ENCODE measurements at places on chromosomes 2 and 18. TPM values are rescaled to one million over a fixed set of nuclear protein-coding genes. Genes with fewer than 3 reads are reported as not detected.

Gene AFF3
- 4.1 TPM for total RNA-seq

DNA sequence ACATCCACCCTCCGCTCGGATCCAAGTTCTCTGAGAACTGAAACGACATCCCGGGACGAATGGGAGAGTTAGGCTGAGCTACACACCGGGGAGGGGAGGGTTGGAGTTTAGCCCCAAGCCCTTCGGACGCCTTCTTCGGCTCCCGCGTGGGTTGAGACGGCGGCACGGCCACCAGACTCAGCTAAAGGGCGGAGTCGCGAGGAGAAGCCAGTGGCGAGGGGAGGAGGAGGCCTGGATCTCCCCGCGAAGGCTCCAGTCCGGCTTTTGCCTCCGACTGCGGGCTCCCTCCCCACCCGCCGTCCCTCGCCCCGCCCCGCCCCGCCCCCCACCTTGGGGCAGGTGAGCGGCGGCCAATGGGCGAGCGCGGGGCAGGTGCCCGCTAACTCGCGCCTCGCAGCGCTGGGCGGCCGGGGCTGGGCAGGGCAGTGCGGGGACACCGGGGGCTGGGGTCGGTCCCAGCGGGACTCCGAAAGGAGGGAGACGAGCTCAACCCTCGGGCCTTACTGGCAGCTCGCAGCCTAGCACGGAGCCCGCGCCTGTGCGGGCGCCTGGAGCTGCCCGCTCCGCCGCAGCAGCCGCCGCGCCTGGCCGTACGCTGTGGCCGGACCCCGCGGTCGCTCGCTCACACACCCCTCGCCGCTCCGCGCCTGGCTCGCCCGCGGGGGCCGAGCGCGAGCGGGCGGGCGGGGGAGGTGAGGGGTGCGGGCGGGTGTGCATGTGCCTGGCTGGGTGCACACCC is at the start of gene EMX1:
Gene EMX1 (plus strand): TSS at position 382 of the 739 bp plus-strand sequence. CDS start 334 bp downstream, at position 716.
- H3K4me3 ChIP-seq, result peak within 1 kb of the TSS; percentile 75
- H3K27me3 ChIP-seq, result peaks cover 62% of the 10 kb centered on the region
- no peak for DNase-seq
- no peaks in the 10 kb centered on the region for H3K36me3 ChIP-seq

DNA sequence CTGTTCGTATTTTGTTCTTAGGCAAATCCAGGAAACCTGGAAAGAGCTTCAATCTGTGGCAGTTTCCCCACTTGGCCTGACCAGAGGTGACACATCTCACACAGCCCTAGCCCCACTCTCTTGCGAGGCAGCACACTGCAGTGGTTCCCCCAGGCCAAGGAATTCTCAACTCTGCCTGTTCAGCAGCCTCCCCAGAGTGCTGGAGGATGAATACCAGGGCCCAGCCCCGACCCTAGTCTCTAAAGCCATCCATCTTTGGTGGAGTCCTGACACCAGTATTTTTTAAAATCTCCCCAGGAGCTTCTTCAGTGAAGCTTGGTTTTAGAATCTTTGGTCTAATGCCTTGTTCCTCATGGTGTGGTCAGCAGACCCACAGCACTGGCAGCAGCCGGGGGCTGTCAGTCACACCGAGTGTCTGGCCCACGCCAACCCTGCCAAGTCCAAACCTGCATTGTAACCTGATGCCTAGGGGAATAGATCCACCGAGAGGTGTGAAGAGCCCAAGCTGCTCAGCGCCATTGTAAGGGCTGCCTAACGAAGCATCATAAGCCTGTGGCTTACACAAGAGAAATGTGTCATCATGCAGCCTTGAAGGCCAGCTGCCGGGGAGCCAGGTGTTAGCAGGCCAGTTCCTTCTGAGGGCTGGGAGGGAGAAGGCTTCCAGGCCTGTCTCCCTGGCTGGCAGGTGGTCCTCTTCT is 428.7 kb upstream of the ID2 start:
- no peaks in the 10 kb centered on the region for H3K27me3 ChIP-seq
- DNase-seq, result peak; percentile 48
- H3K4me3 ChIP-seq, result no peak overlapping the region

- H3K27ac ChIP-seq, result peak overlapping the region; percentile 86
- H3K4me3 ChIP-seq, result no peak overlapping the region
- H3K27me3 ChIP-seq, result no peaks in the 10 kb centered on the region
- H3K36me3 ChIP-seq, result no peaks in the 10 kb centered on the region
These were observed 18.6 kb upstream of the SKA1 start for GRCh38 chr18:50356036-50356945.

DNA sequence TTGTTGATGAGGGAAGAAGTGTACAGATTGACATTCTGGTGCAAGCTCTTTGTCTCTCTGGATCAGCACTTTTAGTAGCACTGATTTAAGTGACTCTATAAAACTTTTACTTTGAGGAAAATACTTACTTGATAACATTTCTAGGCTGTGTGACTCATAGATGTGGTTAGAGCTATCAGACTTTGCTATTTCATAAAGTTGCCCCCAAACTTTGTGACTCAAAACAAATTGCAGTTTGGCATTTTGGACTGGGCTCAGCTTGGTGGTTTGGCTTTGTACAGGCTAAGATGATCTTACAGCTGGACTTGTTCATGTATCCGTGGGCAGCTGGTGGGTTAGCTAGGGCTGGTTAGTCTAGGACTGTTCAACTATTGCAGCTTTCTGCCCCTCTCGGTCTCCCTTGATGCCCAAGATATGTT is 42.1 kb upstream of the GLS start:
- H3K4me3 ChIP-seq, result no peak overlapping the region
- no peak for DNase-seq
- H3K4me1 ChIP-seq, result no peaks in the 10 kb centered on the region
- H3K27ac ChIP-seq, result no peak overlapping the region
- no peaks in the 10 kb centered on the region for H3K36me3 ChIP-seq

- peak; percentile 38 for DNase-seq
- H3K27me3 ChIP-seq, result no peaks in the 10 kb centered on the region
- H3K27ac ChIP-seq, result no peak overlapping the region
- no peaks in the 10 kb centered on the region for H3K36me3 ChIP-seq
- H3K4me3 ChIP-seq, result no peak overlapping the region
These were observed 50.7 kb downstream of the LIPG start for GRCh38 chr18:49612515-49613033.

- no peak overlapping the region for H3K4me3 ChIP-seq
These were observed 110.8 kb upstream of the GLI2 start for GRCh38 chr2:120624738-120625446.

- H3K36me3 ChIP-seq, result no peaks in the 10 kb centered on the region
- no peaks in the 10 kb centered on the region for H3K4me1 ChIP-seq
- no peak overlapping the region for H3K27ac ChIP-seq
- no peak for DNase-seq
- no peak overlapping the region for H3K4me3 ChIP-seq
- no peaks in the 10 kb centered on the region for H3K27me3 ChIP-seq
These were observed 12.0 kb upstream of the GTF2A1L start for GRCh38 chr2:48605482-48606175.

DNA sequence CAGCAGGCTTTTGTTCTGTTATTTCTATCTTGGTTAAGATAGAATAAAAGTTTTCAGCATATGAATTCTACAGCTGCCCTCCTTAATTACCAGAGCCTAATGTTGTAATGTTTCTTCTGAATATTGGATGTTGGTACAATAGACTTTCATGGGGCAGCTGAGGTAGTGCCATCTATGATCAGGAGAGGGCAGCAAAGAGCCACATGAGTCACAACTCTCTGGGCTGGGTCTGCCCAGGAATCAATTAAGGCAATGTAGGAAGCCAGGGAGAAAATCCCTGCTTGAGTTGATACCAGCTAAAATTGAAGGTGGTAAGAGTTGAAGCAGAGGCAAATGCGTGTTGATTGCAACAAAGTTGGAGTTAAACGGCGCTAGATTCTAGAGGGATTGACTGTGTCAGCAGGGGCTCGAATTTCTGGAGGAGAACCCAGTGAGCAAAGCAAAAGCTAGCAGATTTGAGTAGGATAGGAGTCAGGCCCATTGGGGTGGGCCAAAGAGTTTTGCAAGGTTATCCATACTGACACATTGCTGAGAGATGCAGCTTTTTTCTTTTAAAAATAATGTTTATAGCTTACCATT is 10.6 kb upstream of the MC5R start:
- no peak for DNase-seq
- peaks cover 2% of the 10 kb centered on the region for H3K27me3 ChIP-seq
- H3K27ac ChIP-seq, result no peak overlapping the region
- no peaks in the 10 kb centered on the region for H3K36me3 ChIP-seq
- no peak overlapping the region for H3K4me3 ChIP-seq

GRCh38 chr2:217911283-217912097 is 91.3 kb downstream of the TNS1 start:
- H3K27me3 ChIP-seq, result peaks cover 3% of the 10 kb centered on the region
- H3K4me3 ChIP-seq, result no peak overlapping the region
- H3K4me1 ChIP-seq, result no peaks in the 10 kb centered on the region
- no peak for DNase-seq
- H3K27ac ChIP-seq, result no peak overlapping the region

Gene FSIP2
- 0.48 TPM for total RNA-seq

DNA sequence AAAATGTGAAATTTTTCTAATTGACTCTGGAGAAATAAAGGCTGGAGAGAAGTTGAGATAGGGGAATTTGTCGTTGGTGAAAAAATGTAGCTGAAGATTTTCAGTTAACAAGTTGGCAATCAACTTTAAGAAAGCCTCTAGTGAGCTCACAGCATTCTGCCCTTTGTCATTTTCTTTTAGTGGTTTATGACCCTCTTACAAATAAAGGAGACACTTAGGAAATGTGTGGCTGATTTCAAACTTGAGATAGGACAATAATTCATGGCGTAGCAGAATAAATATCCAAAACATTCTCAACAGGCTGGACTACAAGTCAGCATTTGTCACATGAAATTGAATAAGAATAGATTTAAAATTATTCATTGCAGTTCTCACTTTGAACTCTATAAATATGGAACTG is 412.5 kb upstream of the SPHKAP start:
- no peak overlapping the region for H3K4me3 ChIP-seq
- H3K27ac ChIP-seq, result no peak overlapping the region
- H3K27me3 ChIP-seq, result no peaks in the 10 kb centered on the region

GRCh38 chr2:228059735-228060134 is 121.8 kb downstream of the SPHKAP start:
- H3K4me1 ChIP-seq, result no peaks in the 10 kb centered on the region
- H3K36me3 ChIP-seq, result no peaks in the 10 kb centered on the region
- H3K27ac ChIP-seq, result no peak overlapping the region

Gene OR6B2
- total RNA-seq, result not detected

GRCh38 chr2:202251494-202251893 is 13.1 kb upstream of the SUMO1 start:
- H3K4me3 ChIP-seq, result no peak overlapping the region
- no peak overlapping the region for H3K27ac ChIP-seq
- no peaks in the 10 kb centered on the region for H3K27me3 ChIP-seq
- H3K4me1 ChIP-seq, result no peaks in the 10 kb centered on the region
- no peaks in the 10 kb centered on the region for H3K36me3 ChIP-seq

Gene RTN4
- total RNA-seq, result 133 TPM

Gene MC2R
- 0.15 TPM for total RNA-seq

- H3K4me3 ChIP-seq, result no peak overlapping the region
- DNase-seq, result no peak
- H3K27me3 ChIP-seq, result no peaks in the 10 kb centered on the region
- H3K36me3 ChIP-seq, result no peaks in the 10 kb centered on the region
These were observed 11.3 kb downstream of the HNMT start for GRCh38 chr2:137975280-137976271.

Gene FNDC4
- 0.21 TPM for total RNA-seq

- H3K27ac ChIP-seq, result no peak overlapping the region
- H3K36me3 ChIP-seq, result no peaks in the 10 kb centered on the region
- no peaks in the 10 kb centered on the region for H3K27me3 ChIP-seq
- no peak for DNase-seq
- H3K4me3 ChIP-seq, result no peak overlapping the region
These were observed 77.0 kb downstream of the NRP2 start for GRCh38 chr2:205759257-205759656.

- no peaks in the 10 kb centered on the region for H3K36me3 ChIP-seq
- no peak overlapping the region for H3K4me3 ChIP-seq
- H3K4me1 ChIP-seq, result no peaks in the 10 kb centered on the region
- no peaks in the 10 kb centered on the region for H3K27me3 ChIP-seq
- DNase-seq, result no peak
These were observed 25.0 kb upstream of the SPAG16 start for GRCh38 chr2:213259266-213259665.

DNA sequence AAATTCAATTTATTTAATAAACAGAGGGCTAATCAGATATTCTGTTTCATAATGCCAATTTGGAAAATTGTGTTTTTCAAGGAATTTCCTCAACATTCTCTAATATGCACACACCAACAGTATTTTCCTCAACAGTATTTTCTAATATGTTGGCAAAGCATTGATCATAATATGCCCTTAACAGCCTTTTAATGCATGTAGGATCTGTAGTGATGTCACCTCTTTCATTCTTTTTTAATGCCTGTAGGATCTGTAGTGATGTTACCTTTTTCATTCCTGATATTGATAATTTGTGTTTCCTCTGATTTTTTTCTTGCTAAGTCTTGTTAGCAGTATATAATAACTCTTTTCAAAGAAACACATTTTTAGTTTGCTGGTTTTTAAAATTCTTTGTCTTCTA is 15.9 kb downstream of the VWA3B start:
- H3K4me3 ChIP-seq, result no peak overlapping the region
- no peaks in the 10 kb centered on the region for H3K4me1 ChIP-seq
- H3K36me3 ChIP-seq, result no peaks in the 10 kb centered on the region
- no peak for DNase-seq

DNA sequence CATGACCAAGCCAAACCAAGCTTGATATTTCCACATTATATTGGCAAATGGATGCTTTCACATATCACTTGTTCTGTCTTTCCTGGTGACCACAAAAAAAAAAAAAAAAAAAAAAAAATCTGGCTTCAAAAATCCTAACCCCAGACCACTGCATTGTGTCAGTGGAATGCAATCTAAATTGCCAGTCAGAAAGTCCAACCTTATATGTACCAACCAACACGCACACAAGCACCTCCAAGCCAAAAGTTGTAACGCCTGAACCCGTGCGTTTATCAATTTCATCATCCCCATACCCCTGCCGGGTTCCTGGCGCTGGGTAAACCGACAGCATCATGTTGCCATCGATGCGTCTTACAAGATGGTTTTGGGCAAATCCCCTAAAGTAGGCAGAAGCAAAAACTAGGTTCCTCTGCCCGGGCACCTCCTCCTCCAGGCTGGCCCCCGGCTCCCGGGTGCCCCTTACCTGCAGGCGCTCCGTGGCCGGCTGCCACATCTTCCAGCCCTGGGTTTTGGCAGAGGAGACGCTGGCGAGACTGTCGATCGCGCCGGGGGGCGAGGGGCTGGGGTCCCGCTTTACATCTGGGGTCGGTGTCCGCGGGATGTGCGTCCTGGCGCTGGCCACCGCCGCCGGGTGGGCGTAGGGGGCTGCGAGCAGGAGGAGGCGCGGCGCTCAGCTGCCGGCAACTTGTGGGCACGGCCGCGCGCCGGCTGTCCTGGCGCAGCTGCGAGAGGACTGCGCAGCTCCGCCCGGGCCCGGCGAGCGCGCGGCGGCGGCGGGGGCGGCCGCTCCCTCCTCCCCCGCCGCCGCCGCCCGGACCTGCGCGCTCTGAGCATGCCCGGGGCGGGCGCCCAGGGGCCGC is at the start of gene PID1:
Gene PID1 (minus strand): TSS at position 737 of the 860 bp plus-strand sequence. CDS start 244 bp downstream, at position 493.
- H3K36me3 ChIP-seq, result no peaks in the 10 kb centered on the region
- H3K27me3 ChIP-seq, result peaks cover 3% of the 10 kb centered on the region
- no peak within 1 kb of the TSS for H3K4me3 ChIP-seq
- DNase-seq, result no peak
